ENCODE measurements at places on chromosomes 1 and 21.

DNA sequence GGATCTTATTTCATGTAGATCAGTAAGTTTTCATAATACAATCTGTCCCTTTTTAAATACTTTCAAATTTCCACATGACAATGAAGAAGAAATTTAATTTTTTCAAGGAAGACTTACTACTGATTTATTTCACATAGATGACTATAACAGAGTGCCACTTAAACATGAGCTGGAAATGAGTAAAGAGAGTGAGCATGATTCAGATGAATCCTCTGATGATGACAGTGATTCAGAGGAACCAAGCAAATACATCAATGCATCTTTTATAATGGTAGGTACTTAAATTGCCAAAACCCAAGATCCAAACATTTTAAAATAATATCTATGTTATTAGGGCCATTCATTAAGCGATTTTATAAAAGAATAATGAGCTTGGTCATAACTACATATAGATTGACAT is 110.4 kb downstream of the PTPRC start:
- no peak for DNase-seq

- DNase-seq: no peak
Measured at GRCh38 chr1:192940658-192941057, 118.5 kb downstream of the UCHL5 start.

- no peak for DNase-seq
Measured at GRCh38 chr1:181485287-181486097, 2.2 kb downstream of the CACNA1E start.

GRCh38 chr21:28220680-28221079 is 772.0 kb downstream of the LTN1 start:
- no peak for DNase-seq

DNA sequence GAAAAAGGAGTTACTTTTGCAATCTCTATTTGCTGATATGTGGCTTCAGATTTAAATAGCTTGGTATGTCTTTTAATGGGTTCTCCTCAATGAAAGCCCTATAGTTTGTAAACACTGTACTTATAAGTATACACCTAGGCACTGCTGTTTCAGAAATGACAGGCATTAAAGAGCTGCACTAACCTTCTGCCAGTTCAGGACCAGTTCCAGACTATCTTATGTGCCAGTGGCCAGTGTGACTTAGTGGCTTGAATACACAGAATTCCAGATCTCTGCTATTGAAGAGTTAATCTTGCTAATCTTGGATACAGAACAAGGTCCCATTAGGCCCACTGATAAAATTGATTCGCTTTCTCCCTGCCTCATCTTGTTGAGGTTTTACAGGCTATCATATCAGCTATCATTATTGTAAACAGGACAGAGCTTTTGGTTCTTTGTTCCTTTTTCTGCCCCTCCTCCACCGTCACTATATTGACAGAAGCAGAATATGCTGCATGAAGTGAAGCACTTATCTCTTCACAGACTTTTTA is 337.5 kb downstream of the LRRIQ3 start:
- DNase-seq: no peak

Data from stimulated activated CD8-positive, alpha-beta memory T cell treated with anti-CD3 and anti-CD28 coated beads, Interleukin-15, amount 100 ng/mL, for 48 hours (primary cell).